A673 (cell line): ENCODE measurements at places on chromosomes 6 and 20. TPM values are rescaled to one million over a fixed set of nuclear protein-coding genes. Genes with fewer than 3 reads are reported as not detected.

- no peak for DNase-seq
Measured at GRCh38 chr6:120230008-120230407, 880.4 kb upstream of the MAN1A1 start.

GRCh38 chr20:37598100-37598543 is 70.4 kb upstream of the BLCAP start:
- peak; percentile 41 for DNase-seq

DNA sequence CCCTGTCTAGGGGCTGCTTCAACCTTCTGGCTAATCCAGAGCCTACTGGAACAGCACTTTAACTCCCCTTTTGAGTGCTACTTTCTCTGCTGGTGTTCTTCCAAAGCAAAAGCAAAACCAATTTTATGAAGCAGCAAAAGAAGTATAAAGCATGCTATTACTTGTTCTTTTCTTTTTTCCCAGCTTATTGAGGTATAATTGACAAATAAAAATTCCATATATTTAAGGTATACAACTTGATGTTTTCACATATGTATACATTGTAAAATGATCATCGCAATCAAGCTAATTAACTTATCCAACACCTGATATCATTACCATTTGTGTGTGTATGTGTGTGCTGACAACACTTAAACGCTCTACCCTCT is 14.9 kb downstream of the ID4 start:
- DNase-seq = no peak

DNA sequence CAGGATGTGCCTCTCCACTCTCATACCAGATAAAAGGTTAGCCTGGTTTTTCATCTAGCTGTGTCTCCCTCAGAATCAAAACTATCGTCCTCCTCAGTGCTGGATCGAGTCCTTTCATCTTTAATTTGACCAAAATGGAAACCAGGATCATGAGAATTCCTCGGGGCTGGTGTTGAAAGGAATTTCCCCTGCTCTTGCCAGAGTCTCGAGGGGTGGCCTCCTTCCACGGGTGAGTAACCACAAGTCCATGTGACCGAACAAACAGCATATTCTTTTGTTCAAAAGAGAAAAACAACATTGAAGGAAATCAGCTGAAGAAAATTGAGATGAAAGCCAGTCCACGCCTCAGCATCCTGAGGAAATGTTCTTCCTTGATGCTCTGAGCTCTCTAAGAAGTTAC is 165.9 kb upstream of the CDYL start:
- DNase-seq = no peak

DNA sequence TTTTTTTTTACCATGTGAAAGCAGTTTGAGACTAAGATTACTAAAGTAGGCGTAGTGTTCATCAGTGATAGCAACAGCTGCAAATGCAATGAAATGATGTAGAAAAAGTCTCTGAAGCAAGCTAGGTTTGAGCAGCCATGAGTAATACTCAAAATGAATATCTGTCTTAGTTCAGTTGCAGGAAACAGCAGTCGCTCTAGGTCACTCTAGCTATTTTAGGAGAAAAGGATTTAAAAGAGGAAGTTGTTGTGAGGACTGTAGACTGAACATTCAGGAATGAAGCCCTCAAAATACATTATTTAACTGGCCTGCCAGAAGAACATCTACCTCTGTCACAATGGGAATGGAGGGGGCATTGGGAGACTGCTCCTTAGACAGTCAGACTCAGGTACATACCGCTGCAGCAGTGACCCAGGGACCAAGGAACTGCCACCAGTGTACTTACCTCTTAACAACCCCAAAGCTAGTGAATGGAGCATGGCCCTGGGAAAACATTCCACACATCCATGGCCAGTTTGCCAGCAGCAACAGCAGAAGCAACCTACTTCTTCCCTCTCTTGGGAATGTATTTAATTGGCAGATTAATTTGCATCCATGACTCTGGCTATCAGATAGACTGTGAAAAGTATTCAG is 243.0 kb upstream of the KHDRBS2 start:
- no peak for DNase-seq

DNA sequence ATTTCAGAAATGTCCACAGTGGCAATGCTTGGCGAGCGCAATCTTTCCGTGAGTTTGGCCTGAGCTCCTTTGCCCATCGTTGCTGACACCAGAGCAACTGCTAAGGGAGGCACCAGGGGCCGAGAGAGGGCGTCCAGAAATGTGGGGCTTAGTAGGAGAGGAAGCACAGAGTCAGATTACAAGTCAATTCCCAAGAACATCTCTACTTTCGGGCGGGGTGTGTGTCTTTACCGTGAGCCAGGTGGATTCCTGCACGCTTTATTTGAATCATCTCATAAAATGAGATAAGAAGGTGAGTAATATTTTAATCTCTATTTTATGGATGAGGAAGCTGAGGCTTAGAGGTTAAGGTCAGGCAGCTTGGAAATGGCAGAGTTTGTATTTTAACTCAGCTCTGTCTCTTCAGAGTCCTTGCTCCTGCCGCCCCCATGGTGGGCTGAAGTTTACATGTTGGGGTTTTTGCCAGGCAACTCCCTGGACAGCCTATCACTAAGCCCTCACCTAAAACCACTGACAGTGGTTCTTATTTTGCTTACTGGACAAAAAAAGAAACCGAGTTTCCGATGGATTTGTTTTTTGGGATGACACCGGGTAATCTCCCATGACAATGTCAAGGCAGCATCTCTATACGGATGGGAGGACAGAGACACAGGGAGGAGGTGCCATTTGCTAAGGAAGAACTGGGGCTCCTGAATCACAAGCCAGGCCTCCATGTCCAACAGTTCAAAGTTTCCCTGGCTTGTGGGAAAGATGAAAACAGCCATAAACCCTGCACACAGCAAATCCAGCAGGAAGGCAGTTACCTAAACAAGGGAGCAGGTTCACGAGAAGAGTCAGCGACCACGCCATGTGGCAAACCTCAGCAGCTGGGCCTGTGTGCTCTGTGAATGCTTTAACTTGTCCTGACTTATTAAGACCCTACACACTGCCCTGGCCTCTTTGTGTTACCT is 112.6 kb upstream of the SLC24A3 start:
- no peak for DNase-seq

- no peak for DNase-seq
Measured at GRCh38 chr6:126372626-126373025, 32.7 kb downstream of the CENPW start.

DNA sequence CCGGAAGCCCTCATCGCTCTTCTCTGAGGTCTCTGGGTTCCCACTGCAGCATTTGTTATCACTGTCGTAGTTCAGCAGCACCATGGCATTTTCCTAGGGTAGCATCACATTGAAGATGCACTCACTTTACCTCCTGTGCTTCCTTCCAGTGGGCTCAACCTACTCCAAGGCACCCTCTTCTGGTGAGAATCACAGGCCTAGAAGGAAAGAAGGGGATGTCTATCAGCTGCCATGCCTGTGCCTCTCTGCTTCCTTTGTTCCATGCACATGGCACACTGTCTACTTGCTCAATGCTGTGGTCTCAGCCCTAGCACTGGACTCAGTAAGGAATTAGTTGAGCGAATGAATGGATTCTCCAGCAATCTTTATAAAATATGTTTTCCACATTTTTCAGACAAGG is 22.6 kb downstream of the CST4 start:
- DNase-seq = peak; percentile 12

GRCh38 chr6:117008618-117009017 is 131.6 kb downstream of the RFX6 start:
- no peak for DNase-seq

DNA sequence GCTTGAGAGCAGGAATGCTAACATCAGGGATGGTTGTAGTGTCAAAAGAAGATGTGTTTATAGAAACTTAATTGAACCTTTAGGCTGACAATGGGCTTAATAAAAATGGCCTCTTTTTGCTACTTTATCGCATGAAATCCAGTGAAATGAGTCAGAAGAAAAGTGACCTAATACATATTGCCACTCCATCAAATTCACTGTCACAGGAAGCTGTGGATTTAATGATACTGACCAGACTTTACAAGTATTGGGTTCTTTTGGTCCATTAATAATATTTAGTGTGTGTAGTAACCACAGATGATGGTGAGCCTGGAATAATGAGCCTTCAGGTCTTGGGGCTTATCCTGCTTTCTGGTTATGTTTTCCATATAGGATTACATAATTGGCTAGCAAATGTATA is 231.8 kb upstream of the GMDS start:
- DNase-seq = no peak

- DNase-seq = no peak
Measured at GRCh38 chr6:99495466-99495865, 19.8 kb downstream of the USP45 start.

- no peak for DNase-seq
Measured at GRCh38 chr6:93962566-93962965, 543.2 kb upstream of the EPHA7 start.

GRCh38 chr6:23111984-23112383 is 542.6 kb downstream of the HDGFL1 start:
- DNase-seq = no peak

- peak; percentile 78 for DNase-seq
Measured at GRCh38 chr20:20593447-20594170, 118.8 kb downstream of the RALGAPA2 start.

- no peak for DNase-seq
Measured at GRCh38 chr6:71476872-71477271, 188.3 kb downstream of the OGFRL1 start.

DNA sequence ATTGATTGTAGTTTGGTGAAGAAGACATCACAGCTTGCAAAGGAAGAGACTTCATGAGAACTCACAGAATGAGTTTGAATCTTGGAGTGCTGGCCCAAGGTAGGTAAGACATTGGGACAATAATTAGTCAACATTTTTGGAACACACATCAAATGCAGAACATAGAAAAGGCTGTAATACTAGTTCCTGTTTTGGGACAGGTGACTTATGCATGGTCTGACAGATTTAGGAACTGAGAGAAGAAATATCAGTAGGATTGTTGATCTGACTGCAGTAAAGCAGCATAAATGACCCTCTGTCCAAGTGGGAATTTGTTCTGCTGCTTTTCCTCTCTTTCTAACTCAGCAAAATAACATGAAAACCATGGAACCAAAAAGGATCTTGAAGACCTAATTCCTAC is 102.3 kb upstream of the MAP3K7 start:
- DNase-seq = no peak

DNA sequence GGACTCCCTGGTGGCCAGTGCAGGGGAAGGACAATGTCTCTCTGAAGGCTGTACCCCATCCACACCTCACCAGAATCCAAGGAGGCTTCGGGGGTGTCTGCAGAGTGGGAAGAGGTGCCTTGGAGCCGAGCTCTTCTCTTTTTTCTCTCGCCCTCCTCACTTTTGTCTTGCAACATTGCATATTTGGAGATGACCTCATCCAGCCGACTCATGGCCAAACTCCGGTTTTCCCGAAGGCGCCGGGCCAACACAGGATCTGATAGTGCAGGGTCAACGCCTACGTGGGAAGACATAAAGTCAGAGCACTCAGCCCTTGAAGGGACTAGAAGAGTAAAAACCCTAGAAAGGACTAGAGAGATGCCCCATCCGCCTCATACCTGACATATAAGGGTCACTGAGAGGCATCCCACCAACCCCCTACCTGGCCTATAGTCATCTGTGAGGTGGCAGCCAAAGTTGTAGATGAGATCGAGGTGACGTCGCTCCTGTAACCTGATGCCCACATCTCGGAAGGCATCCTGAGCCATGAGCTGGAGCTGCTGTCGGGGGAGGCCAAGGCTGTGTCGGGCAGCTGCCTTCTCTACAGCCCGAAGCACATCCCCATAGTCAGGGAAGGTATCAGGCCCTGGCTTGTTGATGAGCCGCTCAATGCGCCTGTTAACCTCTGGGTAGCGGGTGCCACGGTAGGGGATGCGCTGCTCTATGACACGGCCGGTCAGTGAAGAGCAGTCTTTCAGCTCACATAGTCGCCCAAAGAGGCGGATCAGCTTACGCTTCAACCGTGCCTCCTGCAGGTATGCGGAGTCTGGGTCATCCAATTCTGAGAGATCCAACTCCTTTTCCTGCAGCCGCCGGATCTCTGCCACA is 3.0 kb upstream of the ZBTB22 start:
- no peak for DNase-seq

- DNase-seq = no peak
Measured at GRCh38 chr6:107331409-107332386, 127.7 kb downstream of the PDSS2 start.

DNA sequence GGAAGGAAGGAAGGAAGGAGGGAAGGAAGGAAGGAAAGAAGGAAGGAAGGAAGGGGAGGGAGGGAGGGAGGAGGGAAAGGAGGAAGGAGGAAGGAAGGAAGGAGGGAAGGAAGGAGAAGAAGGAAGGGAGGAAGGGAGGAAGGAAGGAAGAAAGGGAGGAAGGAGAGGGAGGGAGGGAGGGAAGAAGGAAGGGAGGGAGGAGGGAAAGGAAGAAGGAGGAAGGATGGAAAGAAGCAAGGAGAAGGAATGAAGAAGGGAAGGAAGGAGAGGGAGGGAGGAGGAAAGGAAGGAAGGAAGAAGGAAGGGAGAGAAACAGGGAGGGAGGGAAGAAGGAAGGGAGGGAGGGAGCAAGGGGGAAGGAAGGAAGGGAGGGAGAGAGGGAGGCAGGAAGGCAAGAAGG is 204.9 kb downstream of the PHACTR1 start:
- DNase-seq = no peak

DNA sequence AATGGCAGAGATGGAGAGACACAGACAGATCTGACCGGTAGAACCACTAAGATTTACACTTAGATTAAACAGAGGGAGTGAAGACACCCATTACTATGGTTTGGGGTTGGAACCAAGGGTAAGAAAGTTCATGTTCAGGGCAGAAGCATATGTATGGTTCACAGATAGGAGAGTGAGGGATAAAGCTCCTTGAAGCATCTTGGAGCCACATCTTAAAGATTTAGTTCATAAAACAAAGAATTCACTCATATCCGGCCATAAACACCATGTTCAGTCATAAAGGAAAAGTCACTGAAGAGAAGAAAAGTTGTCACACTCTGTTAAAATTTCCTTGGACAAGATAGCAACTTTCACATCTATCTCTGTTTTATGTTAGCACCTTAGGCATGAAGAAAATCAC is 18.0 kb downstream of the STX7 start:
- DNase-seq = no peak

DNA sequence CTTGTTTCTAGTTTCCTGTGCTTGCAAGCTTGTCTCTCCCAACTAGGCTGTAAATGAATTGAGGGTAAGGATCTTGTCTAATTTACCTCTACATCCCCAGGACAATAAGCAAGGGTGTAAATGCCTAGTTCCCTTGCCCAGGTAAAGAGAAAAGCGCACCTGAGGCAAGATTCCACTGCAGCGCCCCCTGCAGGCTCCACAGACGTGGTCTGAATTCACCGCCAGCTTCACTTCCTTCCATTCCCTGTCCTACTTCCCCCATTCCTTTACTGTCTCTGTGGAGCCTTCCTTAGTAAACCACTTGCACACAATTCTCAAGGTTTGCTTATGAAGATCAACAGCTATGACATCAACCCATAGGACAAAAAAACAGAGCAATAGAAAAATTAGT is 42.3 kb downstream of the ANKEF1 start:
- DNase-seq = no peak

The SLC17A4 gene
- total RNA-seq = not detected in 2 replicates

The LKAAEAR1 gene
- total RNA-seq = 0.37 and 0.62 TPM in 2 replicates

The RIPPLY2 gene
- 3.0 and 4.0 TPM in 2 replicates for total RNA-seq

The VPS52 gene
- 58.2 and 60.8 TPM in 2 replicates for total RNA-seq

The GRM4 gene
- total RNA-seq = 0.26 and 0.41 TPM in 2 replicates

The TCP11 gene
- total RNA-seq = not detected in 2 replicates

The TOMM34 gene
- 49.3 and 53.5 TPM in 2 replicates for total RNA-seq

The FAM83B gene
- 0.31 and 0.41 TPM in 2 replicates for total RNA-seq

The FAM162B gene
- 0.81 and 0.97 TPM in 2 replicates for total RNA-seq

The NFATC2 gene
- total RNA-seq = 0.64 and 0.76 TPM in 2 replicates

The SLC22A16 gene
- total RNA-seq = 0.15 TPM in 1 of 2 replicates, not detected in the other

The EFCAB8 gene
- 0.13 TPM in 1 of 2 replicates, not detected in the other for total RNA-seq

The NPBWR2 gene
- not detected in 2 replicates for total RNA-seq

The MCCD1 gene
- total RNA-seq = not detected in 2 replicates

The HLA-DRB1 gene
- total RNA-seq = not detected in 2 replicates

The RNF144B gene
- total RNA-seq = 0.82 and 1.0 TPM in 2 replicates

The NKAIN2 gene
- 1.2 and 2.2 TPM in 2 replicates for total RNA-seq

The SLC35D3 gene
- not detected in 2 replicates for total RNA-seq
